ENCODE measurements at places on chromosomes 16 and 17. TPM values are rescaled to one million over a fixed set of nuclear protein-coding genes. Genes with fewer than 3 reads are reported as not detected.

GRCh38 chr16:51497541-51498211 lies 346.6 kb upstream of the SALL1 start:
- DNase-seq: no peak

DNA sequence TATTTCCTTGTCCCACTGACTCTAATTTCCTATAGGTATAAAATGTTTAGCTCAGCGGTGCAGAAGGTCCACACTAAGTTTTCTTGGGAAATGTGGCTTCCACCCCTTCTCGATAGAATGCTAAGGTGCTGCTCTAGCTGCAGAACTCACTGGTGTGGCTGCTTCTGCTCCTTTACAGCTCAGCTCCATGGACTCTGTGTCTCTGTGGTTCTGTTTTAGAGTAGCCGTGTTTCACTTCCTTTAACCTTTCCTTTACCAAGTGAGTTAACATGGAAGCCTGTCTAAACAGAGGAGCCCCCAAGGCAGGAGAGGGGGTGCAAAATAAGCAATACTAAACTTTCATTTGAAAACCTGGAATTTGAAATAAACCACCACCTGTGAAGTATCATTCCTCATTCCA lies 65.3 kb downstream of the SPECC1 start:
- DNase-seq: no peak

Gene TP53TG3C
- polyA plus RNA-seq: not detected

- DNase-seq: no peak
Observed at GRCh38 chr17:77375917-77376651, 235.3 kb downstream of the SEC14L1 start.

Gene HS3ST3A1
- not detected for polyA plus RNA-seq

Gene SEPTIN12
- not detected for polyA plus RNA-seq

DNA sequence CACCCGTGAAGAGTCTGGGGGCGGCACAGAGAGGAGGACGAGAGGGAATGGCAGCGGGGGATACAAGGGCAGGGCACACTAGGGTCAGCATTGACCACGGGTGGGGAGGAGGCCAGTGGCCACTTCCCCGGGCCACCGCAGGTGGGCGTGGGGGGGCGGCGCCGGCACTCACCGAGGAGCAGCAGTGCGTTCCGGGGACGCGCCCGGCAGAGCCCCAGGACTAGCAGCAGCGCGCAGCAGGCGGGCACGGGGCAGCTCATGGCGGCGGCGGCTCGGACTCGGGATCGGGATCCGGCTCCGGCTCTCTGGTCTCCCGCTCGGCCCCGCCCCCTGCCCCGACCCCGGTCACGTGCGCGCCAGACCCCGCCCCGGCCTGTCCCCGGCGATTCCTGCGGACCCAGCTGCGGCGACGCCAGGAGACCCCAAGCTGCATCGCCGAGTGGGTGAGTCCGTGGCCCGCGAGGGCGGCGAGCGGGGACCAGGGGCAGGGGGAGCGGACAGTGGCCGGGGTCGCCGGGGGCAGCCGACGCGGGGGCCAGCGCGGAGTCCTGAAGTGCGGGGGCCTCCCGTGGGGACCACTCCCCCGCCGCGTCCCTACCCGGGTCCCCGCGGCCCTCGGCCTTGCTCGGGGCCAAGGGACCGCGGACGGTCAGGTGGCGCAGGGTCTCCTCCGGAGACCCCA lies at the start of the genes SGSH and SLC26A11:
TSS of gene SGSH (minus strand) at position 280 of the 682 bp plus-strand sequence. CDS start at position 260, 20 bp downstream.
TSS of gene SLC26A11 (plus strand) at position 374 of the 682 bp plus-strand sequence. CDS start 1,134 bp downstream, outside the sequence.
- DNase-seq: no peak

DNA sequence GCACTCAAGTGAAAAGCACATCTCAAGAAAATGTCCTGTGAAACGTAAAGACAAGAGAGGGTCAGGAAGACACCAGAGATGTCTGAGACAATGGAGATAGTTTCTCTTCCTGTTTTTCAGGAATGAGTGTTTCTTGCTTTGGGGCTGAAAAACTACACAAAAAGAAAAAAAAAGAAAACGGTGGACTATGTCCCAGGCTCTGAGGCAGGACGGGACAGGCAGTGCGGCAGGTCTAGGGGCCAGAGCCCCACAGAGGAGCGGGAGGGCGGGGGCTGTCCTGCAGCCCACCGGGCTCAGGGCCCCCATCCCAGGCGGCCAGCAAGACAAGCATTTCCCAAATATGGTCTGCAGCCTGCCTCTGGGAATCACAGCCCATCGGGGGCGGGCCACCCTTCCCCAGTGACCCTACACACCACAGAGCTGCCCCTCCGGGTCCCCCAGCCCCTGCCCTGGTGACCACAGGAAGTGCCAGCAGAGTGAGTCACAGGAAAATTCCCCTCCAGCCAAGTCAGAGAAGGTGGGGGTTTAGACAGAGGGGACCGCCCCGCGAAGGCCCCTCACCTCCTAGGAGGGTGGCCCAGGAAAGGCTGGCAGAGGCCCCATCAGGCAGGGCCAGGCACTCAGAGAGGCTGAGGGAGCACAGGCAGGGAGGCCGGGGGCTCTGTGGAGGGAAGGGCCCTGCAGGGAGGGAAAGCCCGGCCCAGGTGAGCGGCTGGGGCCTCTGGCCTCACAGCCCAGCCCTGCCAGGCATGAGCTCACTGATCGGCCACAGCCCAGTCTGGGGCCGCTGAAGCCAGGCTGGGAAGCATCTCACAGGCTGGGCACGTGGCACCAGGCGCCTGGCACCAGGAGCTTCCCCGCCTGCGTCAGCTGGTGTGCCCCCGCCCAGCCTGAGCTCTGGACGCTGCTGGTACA lies 6.3 kb downstream of the BCAR1 start:
- no peak for DNase-seq

DNA sequence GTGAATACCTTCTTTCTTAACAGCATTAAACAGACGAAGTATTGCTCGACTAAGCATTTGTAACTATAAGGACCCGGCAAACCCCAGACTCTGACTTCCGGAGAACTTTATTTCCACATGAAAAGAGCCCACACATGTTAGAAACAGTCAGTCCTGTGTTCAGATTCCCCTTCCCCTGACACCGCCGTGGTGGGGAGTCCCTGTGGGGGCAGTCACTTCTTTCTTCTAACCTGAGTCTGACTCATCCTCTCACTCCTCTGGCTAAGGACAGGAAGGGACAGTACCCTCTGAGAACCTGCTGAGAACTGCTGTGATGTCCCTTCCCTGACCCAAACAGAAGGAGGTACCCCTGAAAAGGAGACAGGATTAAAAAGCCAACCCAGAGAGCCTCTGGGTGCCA lies 165.1 kb downstream of the XYLT1 start:
- DNase-seq: peak; percentile 48

DNA sequence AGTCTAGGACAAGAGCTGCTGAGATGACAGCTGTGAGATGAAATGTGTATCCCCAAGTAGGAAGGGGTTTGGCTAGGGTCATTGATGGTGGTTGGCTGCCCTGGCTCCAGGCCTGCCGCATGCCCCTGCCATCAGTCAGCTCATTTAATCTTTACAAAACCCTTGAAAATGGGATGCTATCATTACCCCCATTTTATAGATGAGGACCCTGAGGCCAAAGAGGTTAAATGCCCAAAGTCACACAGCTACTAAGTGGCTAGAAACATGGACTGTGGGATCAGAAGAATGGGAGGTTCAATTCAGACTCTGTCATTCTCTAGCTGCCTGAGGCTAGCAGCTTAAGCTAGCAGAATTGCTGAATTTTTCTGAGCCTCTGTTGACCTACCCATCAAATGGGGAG lies 198.8 kb downstream of the MAF start:
- no peak for DNase-seq
